NCI-H1436 treated with DMSO at 0.1 percent for 48 hours (cell line): ENCODE measurements at places on chromosomes 1 and 21.
A peak's percentile ranks its signal among the peaks of the same experiment; 100 is the strongest.

GRCh38 chr21:27703791-27704190 lies 736.9 kb upstream of the ADAMTS5 start:
- no peak for DNase-seq

DNA sequence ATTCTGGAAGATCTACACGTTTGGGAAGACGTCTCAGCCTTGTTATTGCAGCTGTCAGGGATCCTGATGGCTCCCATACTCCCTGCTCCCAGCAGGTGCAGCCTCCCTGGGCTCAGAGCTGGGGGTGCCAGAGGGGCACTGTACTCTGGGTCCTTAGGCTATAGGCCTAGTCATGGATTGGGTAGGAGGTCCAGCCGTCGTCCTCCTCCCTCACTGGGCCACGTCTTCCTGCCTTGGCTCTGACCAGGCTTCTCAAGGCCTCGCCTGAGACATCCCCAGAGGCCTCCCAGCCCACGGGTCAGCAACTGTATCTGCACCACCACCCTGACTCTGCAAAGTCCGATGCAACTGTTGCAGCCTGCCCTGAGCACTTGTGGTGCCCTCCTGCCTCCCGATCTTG lies 18.2 kb downstream of the MYOM3 start:
- DNase-seq, result no peak

GRCh38 chr1:118294875-118295642 lies 110.0 kb upstream of the SPAG17 start:
- no peak for DNase-seq

- no peak for DNase-seq
Observed at GRCh38 chr1:187893471-187893870, 1064.7 kb downstream of the PLA2G4A start.

- DNase-seq, result no peak
Observed at GRCh38 chr1:228120351-228120750, 11.3 kb upstream of the MRPL55 start.

DNA sequence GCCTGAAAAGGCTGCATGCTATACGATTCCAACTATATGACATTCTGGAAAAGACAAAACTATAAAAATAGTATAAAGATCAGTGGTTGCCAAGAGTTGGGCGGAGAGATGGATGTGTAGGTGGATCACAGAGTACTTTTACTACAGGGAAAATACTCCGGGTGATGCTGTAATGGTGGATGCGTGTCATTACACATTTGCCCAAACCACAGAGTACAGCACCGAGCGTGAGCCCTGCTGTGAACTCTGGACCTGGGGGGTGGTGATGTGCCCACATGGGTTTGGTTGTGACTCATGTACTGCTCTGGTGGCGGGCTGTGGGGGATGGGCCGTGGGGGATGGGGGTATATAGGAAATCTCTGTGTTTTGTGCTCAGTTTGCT lies 162.7 kb upstream of the COL6A1 start:
- no peak for DNase-seq

GRCh38 chr1:56436296-56436695 lies 143.1 kb downstream of the PLPP3 start:
- no peak for DNase-seq

DNA sequence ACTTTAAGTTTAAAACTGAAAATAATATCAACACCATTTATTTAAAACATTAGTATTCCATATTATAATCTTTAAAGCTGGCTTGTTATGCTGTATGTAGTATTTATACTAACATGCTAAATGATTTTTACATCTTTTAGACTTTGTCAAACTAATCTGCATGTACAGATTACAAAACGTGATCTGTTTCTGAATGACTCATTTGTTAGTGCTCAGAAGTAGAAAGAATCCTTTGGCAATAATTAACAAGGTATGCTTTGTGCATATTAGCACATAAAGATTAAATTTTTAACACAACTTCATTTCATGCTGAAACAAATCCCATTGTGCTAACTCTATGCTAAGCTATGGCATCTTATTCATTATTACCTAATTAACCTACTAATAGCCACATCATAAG lies 242.4 kb downstream of the BARHL2 start:
- DNase-seq, result no peak

GRCh38 chr1:19251305-19252196 lies at the start of the genes EMC1 and MRTO4:
TSS of gene EMC1 (minus strand) at chr1:19251524. CDS start at chr1:19251509, 15 bp downstream.
TSS of gene MRTO4 (plus strand) at chr1:19251805. CDS start at chr1:19251836, 31 bp downstream.
- peak; percentile 5 for DNase-seq

DNA sequence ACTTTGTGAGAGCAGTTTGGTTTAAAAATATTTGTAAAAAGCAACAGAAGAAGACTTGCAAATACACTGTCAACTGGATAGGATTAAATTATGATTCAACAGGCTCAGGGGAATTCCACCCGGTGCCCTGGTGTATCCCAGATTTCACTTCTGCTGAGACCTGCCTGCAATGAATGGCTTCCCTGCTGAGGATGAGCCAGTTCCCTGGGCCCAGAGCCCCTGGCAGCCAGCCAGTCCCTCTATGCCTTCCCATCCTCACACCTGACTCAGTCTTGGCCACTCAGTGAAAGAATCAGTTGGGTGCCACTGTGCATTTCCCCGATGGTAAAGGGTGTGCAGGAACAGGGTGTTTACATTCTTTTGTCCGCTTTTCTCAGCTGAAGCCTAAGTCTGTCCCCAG lies 64.4 kb downstream of the KCTD3 start:
- no peak for DNase-seq

DNA sequence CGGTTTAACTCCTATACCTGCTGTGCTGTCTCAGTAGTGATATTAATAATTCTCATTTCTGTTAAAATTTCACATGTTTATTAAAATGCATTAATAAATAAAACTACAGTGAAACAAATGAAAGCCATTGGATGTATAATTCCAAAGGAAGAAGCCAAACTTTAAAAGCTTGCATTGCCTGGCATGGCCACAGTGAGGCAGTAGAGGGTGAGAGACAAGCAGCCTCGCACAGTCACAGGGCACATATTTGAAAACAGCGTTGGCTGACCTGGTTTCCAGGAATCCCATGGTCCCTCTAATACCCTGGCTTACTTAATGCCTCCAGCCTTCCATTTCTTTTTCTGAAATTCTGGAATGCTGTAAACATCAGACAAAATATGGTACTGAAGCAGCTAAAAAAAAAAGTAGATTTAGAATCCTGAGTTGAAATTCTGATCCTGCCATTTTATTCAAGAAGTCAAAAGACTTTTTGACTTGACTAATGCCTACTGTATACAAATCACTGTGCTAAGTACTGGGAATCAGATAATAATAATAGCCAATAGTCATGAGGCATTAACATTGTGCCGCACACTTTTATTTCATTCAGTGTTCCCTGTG lies 6.7 kb upstream of the RNASEL start:
- no peak for DNase-seq

- no peak for DNase-seq
Observed at GRCh38 chr21:45234127-45234526, 53.6 kb downstream of the POFUT2 start.

DNA sequence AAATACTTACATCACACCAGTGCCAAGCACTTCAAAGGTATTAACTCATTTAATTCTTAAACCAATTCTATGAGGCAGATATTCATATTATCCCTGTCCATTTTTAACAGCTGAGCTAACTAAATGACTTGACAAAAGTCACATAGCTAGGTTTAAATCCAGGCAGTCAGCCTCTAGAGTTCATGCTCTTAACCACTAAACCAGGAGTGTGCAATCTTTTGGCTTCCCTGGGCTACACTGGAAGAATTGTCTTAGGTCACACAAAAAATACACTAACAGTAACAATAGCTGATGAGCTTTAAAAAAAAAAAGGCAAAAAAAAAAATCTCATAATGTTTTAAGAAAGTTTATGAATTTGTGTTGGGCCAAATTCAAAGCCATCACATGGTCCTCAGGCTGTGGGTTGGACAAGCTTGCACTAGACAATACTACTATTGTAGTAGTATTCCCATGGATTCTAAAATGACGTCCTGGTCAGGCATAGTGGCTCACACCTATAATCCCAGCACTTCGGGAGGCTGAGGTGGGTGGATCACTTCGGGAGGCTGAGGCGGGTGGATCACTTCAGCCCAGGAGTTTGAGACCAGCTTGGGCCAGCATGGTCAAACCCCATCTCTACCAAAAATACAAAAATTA lies 10.0 kb downstream of the UBR4 start:
- no peak for DNase-seq

- DNase-seq, result no peak
Observed at GRCh38 chr1:228941666-228942065, 206.4 kb downstream of the RHOU start.

GRCh38 chr1:47711848-47712492 lies 274.1 kb downstream of the FOXD2 start:
- DNase-seq, result no peak

DNA sequence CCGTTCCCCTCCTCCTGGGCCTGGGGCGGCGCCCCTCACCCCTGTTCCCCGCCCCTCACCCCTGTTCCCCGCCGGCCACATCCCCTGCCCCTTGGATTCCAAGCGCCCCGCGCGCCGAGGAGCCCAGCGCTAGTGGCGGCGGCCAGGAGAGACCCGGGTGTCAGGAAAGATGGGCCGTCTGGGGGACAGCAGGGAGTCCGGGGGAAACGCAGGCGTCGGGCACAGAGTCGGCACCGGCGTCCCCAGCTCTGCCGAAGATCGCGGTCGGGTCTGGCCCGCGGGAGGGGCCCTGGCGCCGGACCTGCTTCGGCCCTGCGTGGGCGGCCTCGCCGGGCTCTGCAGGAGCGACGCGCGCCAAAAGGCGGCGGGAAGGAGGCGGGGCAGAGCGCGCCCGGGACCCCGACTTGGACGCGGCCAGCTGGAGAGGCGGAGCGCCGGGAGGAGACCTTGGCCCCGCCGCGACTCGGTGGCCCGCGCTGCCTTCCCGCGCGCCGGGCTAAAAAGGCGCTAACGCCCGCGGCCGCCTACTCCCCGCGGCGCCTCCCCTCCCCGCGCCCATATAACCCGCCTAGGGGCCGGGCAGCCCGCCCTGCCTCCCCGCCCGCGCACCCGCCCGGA lies at the start of gene TP73:
Gene TP73, plus strand, starts transcription at position 587 of the 618 bp plus-strand sequence. CDS start 29,850 bp downstream, outside the sequence.
- DNase-seq, result no peak

DNA sequence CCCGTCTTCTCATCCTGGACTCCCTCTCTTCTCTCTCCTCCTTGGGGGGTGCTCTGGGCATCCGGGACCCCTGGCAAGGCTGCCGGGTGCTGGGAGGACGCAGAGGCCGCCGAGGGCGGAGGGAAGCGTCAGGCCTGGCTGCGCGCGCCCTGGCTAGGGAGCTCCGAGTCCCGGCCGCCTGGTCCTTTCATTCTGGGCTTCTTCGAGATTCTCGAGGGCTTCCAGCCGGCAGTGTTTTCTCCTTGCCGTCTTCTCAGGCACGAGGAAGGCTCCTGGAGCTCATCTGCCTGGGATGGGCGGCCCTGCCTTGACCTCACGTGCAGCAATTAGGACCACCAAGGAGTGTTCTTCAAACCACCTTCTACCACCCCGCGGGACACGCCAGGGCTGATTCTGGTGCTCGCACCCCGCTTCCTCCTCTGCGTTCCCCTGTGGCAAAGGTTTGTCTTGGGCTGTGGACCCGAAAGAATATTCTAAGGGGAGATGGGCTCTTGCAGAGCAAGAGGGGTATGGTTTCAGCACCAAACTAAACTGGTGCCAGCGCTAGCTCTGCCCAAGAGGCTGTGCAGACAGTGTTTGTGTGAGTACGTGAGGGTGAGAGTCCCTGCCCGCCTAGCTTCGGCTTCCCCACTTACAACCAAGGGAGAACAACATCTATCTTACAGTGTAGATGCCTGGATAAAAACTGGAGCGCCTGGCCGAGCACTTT lies 36.5 kb downstream of the PIK3CD start:
- no peak for DNase-seq

- DNase-seq, result no peak
Observed at GRCh38 chr1:117655220-117655577, 49.4 kb downstream of the TENT5C start.

GRCh38 chr1:192620071-192620635 lies 15.8 kb upstream of the RGS13 start:
- DNase-seq, result no peak

DNA sequence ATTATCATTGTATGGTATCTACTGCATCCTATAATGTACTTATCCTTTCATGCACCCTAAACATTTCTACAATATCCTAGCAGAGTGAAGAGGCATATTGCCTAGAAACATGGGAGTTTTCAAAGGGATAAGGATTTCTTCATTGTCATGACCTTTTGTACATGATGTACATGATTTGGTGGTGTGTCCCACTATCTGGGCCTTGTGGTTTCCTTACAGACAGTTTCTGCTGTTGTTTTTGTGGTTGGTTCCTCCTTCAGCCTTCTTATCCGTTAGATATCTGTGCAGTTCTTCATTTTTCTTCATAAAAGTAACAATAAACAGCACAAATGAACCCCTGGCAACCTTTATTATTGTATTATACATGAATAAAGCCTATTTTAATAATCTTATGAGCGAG lies 70.4 kb upstream of the BACH1 start:
- no peak for DNase-seq

DNA sequence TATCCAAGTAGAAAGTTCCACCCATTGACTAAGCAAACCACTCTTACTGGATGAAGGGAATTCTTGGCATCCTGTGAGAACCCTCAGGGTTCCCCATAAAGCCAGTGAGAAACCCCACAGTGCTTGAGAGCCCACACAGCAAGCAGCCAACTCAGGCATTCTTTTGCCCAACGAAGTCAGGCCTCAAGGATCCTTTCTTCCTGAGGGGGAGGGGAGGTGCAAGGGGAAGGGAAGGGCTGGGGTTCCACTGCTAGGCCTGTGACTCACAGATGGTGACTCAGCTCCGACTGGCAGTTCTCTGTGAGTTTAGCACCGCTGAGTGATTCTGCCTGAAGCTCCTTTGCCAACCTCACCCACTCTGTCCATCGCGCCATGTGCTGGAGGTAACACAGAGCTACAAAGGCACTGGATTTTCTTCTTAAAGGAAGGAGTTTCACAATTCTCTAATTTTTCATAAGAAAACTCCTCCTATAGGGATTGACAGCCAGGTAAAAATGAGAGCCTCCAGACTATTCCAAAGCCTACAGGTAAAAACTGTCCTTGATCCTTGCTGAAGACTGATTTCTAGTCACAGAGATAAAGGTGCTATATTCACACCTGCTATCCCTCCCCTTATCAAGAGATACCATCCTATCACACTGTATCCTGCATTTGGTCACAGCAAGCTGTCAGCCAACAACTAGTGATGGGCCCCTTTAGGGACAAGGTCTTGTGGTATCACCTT lies 4.8 kb downstream of the ENO1 start:
- DNase-seq, result no peak

DNA sequence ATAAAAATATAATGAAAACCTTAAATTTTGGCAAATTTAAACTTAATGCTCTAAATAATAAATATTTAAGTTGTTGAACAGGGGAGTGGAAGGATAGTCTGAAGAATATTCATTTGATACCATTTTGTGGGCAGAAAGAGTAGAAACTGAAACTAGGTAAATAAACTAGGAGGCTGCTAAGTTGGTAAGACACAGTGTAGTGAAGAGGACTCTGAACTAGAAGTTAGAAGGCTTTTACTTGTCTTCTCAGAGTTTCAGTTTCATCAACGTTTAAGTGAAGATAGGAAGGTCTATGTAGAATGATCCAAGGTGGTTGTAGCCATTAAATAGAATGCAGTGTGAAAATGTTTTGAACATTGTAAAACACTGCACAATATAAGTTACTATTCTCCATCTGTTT lies 516.9 kb downstream of the AMY1C start:
- DNase-seq, result no peak

DNA sequence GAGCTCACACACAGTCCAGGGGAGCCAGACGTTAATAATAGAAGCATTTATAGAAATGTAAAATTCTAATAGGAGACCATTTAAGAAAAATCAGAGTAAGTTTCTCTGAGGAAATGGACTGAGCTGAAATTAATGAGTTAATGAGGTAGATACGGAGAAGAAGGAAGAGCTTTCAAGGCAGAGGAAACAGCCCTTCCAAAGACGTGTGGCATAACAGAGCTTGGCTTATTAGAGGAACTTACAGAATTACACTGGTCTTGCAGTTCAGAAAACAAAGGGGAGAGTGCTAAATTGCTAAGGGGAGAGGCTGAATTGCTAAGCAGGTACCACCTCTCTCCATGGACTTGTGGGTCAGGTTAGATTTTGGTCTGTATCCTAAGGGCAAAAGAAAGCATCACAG lies 8.2 kb upstream of the PIGK start:
- DNase-seq, result no peak
